ENCODE measurements at places on chromosomes 13 and 19.
A peak's percentile ranks its signal among the peaks of the same experiment; 100 is the strongest.

GRCh38 chr13:108289819-108290218 lies 20.3 kb downstream of the TNFSF13B start:
- no peak for DNase-seq

DNA sequence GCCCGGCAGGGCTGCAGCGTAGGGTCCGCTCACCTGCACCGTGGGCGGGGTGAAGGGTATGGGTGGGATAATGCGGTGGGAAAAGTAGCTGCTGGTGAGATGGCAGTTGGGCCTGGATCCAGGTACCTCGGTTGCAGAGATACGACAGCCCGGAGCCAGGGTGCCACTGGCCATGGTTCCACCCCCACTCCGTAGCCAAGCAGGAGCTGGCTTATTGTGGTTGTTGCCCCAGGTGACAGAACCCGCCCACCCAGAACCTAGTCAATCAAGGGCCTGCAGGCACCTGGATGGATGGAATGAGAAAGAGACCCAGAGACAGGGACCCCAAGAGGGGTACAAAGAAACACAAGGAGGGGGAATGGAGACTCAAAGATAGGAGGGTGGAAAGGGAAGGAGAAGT lies 3.5 kb upstream of the LHB start:
- no peak for DNase-seq

DNA sequence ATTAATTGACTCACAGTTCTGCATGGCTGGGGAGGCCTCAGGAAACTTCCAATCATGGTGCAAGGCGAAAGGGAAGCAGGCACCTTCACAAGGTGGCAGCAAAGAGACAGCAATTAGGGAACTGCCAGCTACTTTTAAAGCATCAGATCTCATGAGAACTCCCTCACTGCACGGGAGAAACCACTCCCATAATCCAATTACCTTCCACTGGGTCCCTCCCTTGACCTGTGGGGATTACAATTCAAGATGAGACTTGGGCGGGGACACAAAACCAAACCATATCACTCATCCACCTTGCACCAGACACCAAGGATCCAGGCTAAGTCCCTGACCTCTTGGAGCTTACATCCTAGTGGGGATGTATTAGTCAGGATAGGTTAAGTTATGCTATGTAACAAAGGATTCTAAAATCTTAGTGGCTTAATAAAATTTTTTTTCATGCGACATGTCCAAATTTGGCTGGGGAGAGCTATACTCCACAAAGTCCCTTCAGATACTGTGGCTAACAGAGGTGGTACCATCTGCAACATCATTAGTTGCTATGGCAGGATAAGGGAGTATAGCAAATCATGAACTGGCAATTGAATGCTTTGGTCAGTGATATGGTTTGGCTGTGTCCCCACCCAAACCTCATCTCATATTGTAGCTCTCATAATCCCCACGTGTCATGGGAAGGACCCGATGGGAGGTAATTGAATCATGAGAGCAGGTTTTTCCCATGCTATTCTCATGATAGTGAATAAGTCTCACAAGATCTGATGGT lies 8.3 kb upstream of the FAM187B start:
- peak; percentile 39 for DNase-seq

GRCh38 chr19:43524922-43525835 lies 1.8 kb downstream of the ETHE1 start:
- DNase-seq: no peak

DNA sequence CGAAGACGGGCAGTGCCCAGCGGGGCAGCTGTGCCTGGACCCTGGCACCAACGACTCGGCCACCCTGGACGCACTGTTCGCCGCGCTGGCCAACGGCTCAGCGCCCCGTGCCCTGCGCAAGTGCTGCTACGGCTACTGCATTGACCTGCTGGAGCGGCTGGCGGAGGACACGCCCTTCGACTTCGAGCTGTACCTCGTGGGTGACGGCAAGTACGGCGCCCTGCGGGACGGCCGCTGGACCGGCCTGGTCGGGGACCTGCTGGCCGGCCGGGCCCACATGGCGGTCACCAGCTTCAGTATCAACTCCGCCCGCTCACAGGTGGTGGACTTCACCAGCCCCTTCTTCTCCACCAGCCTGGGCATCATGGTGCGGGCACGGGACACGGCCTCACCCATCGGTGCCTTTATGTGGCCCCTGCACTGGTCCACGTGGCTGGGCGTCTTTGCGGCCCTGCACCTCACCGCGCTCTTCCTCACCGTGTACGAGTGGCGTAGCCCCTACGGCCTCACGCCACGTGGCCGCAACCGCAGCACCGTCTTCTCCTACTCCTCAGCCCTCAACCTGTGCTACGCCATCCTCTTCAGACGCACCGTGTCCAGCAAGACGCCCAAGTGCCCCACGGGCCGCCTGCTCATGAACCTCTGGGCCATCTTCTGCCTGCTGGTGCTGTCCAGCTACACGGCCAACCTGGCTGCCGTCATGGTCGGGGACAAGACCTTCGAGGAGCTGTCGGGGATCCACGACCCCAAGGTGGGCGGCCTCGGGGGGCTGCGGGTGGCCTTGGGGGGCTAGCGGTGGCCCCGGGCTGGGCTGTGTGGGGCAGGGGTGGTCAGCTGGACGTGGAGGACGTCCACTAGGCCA lies 4.8 kb downstream of the GRIN3B start:
- DNase-seq: no peak

DNA sequence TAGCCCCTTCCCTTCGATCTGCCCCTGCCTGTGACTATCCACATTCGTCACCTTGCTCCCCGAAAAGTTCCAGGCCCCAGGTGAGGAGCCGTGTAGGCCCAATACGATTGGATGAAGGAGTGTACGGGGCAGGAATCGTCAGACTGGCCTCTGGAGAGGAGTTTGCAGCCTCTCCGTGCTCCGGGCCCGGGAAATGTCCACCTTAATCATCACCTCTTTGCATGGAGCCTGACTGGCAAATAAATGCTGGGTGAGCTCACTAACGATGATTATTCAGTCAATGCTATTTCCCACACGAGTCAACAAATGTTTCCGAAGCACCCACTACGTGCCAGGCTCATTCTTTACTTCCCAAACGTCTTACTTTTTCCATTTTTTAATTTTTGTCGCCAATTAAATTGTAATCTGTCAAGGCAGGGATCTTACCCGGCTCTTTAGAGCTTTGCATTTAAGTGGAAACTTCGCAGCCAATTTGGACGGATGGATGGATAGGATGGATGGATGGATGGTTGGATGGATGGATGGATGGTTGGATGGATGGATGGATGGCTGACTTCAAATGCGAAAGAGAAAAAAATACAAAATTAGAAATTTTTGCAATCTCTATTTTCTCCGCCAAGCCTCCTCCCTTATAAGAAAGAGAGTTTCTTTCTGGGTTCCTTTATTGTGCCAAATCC lies 45.8 kb downstream of the TGDS start:
- no peak for DNase-seq

GRCh38 chr13:95676105-95676761 lies 706 bp upstream of the DNAJC3 start:
- DNase-seq: peak; percentile 32

- DNase-seq: no peak
These were observed 69.2 kb downstream of the ZNF100 start for GRCh38 chr19:21698215-21698614.

GRCh38 chr19:11693505-11694499 lies 44.9 kb downstream of the ZNF823 start:
- DNase-seq: no peak

- no peak for DNase-seq
These were observed 1416.8 kb downstream of the OLFM4 start for GRCh38 chr13:54445453-54445852.

DNA sequence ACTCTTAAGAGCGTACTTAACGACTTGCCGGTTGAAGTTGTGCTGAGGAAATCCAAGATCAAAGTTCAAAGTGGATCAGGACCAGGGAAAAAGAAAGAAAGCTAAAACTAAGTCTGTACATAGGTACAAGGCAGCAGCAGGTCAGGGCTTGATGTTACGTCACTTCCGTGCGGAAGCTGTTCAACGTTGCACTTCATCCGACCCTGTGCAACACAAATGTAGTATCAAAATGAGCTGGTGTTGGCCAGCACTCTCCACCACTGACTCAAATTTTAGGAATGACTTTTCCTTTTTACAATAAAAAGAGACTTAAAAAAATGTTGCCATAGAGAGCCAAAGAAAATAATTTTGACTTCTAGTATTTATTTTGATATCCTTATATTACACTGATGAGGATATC lies 1315.4 kb downstream of the EFNB2 start:
- DNase-seq: no peak

DNA sequence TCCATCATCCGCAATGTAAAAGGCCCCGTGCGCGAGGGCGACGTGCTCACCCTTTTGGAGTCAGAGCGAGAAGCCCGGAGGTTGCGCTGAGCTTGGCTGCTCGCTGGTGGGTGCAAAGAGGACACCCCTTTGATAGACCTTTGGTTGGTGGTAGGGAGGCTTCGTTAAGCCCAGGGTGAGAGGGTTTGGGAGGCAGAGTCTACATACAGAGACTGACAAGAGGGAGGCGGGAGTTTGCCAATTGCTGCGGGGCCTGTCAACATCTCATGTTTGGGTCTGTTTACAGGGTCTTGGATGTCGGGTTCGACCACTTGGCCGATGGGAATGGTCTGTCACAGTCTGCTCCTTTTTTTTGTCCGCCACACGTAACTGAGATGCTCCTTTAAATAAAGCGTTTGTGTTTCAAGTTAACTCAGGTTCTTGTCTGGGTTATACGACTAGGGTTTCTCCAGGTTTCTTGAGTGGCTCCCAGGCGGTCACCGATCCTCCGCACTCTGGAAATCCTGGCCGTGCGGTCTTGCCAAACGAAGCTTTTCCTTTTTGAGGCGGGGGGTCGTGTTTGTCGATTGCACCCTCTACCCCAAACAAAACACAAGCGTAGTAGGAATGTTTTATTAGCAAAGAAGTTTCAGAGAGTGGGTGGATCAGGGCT lies 816 bp downstream of the RPS28 start:
- no peak for DNase-seq

- DNase-seq: no peak
These were observed 13.6 kb upstream of the ICAM3 start for GRCh38 chr19:10352764-10353671.

DNA sequence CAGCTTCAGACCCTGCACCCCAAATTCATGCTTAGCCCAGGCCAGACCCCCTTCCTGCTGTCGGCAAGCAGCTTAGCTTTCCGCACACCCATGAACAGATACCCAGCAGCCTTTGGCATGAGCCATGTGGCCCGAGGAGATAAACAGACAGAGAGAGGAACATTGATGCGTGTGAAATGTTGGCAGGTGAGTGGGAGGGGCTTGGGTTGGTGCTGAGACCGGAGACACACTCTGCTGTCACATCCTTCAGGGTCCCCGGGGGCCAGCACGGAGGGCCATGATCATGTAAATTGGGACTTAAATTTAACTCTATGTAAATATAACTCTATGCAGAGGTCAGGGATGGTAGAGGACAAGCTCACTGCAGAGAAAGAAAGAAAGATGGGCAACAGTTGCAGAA lies 1.5 kb downstream of the CD22 start:
- DNase-seq: no peak

DNA sequence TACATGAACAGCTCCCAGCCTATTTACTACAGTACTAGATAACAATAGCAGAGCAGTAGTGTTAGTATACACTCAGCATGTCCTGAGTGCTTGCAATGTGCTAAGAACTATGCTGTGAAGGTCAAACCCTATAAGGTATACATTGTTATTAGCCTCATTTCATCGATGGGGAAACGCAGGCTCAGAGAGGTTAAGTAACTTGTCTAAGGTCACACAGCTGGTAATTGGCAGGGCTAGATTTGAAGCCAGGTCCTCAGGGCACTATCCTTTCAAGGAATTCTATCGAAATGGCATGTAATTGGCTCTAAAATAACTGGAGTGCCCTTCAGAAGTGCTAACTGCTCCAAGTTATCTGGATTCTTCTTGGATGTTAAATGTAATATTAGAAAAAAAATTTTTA lies 295.6 kb downstream of the ZNF536 start:
- DNase-seq: no peak

DNA sequence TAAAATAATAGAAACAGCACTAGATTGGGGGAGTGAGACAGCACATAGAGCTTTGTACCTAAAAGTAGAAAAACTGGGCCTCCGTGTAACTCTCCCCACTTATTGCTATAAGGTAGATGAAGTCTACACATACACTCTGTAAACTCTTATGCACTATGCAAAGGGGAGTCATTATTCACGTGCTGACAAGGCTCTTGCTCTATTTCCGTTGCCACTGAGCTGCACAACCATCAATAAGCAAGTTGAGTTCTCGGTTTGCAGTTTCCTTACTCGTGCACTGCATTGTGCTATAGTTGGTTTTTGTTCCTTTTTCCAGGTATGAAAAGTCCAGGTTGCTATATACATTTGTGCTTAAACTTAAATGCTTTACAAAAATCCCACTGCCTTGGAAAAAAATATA lies 294.0 kb upstream of the DACH1 start:
- no peak for DNase-seq

DNA sequence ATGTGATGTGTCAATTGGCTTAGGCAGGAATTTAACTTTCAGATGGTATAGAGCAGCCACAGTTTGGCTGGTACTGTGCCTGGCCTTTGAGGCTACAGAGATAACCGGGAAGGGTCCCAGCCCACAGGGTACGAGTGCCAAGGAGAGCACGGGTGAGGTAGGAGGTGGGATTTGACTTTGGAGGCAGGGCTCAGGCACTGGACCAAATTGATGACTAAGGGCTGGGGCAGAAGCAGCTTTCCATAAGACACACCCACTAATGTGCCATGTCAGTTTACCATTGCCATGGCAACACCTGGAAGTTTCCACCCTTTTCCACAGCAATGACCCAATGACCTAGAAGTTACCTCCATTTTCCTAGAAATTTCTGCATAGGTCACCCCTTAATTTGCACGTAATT lies 466.2 kb downstream of the TSHZ3 start:
- no peak for DNase-seq

GRCh38 chr13:41641961-41642360 lies 184.6 kb downstream of the RGCC start:
- no peak for DNase-seq

Data from MM.1S (cell line).